Fibroblast of skin of right quadriceps (primary cell): ENCODE measurements at places on chromosomes 12 and 14.
A peak's percentile ranks its signal among the peaks of the same experiment; 100 is the strongest.

GRCh38 chr12:63276537-63277365 is 125.8 kb upstream of the AVPR1A start:
- peak; percentile 14 for DNase-seq

DNA sequence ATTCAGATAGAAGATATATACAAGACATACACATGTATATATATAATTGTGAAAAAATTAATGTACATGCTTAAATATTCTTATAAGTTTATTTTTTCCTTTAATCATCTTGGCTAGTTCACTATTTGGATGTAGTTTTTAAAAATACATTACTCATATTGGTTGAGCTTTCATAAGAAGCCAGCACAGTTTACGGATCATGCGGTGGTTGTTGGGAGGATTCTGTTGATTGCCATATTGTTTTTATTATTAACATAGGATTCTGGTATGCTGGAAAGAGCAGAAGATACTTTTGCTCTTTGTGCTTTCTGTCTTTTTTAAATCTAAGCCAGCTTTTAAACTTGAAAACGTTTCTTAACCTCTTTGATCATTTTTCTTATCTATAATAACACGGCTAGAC is 163.4 kb downstream of the OTOGL start:
- no peak for DNase-seq

GRCh38 chr12:56628671-56629458 is 1.3 kb downstream of the BAZ2A start:
- DNase-seq = peak; percentile 40

GRCh38 chr12:98686603-98687002 is 41.5 kb downstream of the APAF1 start:
- no peak for DNase-seq
